ENCODE measurements at places on chromosomes 11 and 22.

DNA sequence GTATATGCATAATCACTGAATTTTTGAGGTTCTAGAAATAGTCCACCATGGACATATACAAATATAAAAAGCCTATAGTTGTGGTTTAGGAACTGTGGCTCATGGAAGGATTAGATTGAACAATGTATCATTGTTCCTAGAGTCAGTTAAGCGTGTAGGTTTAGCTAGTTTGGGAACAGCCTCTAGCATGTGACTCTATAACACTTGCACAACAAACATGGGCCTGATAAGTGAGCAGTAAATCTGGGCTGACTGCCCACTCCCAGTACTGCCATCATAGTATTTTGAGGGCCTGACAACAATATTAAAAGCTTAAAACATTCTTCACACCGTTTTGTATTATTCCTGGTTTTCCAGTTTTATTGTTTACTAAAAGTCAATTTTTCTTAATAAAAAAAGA, 47.0 kb downstream of the YAP1 start:
- peaks cover 10% of the 10 kb centered on the region for H3K27me3 ChIP-seq
- no peak overlapping the region for H3K27ac ChIP-seq
- no peaks in the 10 kb centered on the region for H3K36me3 ChIP-seq
- H3K4me3 ChIP-seq = no peak overlapping the region

GRCh38 chr11:26191193-26191592, 140.7 kb upstream of the ANO3 start:
- no peaks in the 10 kb centered on the region for H3K27me3 ChIP-seq
- no peak for DNase-seq
- no peak overlapping the region for H3K27ac ChIP-seq
- no peaks in the 10 kb centered on the region for H3K4me1 ChIP-seq
- H3K36me3 ChIP-seq = no peaks in the 10 kb centered on the region

- DNase-seq = no peak
- no peak overlapping the region for H3K27ac ChIP-seq
- peaks cover under 1% of the 10 kb centered on the region for H3K27me3 ChIP-seq
- H3K4me3 ChIP-seq = no peak overlapping the region
- no peaks in the 10 kb centered on the region for H3K36me3 ChIP-seq
- peaks cover 10% of the 10 kb centered on the region for H3K4me1 ChIP-seq
Observed at GRCh38 chr11:59545179-59546020, 34.1 kb downstream of the OR4D9 start.

- DNase-seq = no peak
- no peak overlapping the region for H3K4me3 ChIP-seq
- peaks cover 21% of the 10 kb centered on the region for H3K4me1 ChIP-seq
- H3K27me3 ChIP-seq = no peaks in the 10 kb centered on the region
- H3K27ac ChIP-seq = peak overlapping the region; percentile 63
- no peaks in the 10 kb centered on the region for H3K36me3 ChIP-seq
Observed at GRCh38 chr11:2509481-2510001, 64.7 kb downstream of the KCNQ1 start.

- no peak for DNase-seq
- no peaks in the 10 kb centered on the region for H3K27me3 ChIP-seq
- H3K36me3 ChIP-seq = no peaks in the 10 kb centered on the region
- H3K4me1 ChIP-seq = no peaks in the 10 kb centered on the region
- no peak overlapping the region for H3K4me3 ChIP-seq
- no peak overlapping the region for H3K27ac ChIP-seq
Observed at GRCh38 chr11:106608677-106609076, 409.6 kb downstream of the GUCY1A2 start.

DNA sequence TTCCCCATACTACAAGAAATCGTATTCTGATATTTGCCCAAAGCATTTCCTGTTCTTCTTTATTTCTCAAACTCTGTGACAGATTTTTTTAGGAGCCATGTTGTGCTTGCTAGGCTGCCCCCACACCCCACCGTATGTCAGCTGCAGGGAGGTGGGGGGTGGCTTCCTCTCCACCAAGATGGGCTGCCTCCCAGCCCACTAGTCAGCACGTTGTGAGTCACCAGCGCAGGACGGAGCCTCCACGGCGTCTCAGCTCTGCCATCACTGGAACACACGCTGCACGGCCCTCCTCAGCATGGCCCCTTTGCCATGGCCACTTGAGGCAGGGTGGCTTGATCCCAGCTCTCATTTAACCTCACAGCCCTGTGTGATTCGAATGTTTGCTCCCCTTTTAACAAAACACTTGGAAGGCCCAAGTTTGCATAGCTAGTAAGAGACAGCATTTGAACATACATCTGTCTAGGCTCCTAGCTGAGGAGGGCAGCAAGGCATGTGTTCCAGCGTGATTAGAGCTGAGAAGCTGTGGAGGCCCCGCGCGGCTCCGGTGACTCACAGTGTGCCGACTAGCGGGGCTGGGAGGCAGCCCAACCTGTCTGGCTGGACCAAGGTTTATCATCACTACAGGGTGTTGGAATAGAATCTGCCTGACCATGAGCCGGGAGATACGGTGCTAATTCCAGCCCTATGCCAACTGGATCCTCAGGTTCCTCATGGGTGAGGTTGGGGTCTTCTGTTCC, 180.7 kb upstream of the NCAM1 start:
- no peak overlapping the region for H3K4me3 ChIP-seq
- H3K36me3 ChIP-seq = no peaks in the 10 kb centered on the region
- no peaks in the 10 kb centered on the region for H3K4me1 ChIP-seq
- peaks cover 15% of the 10 kb centered on the region for H3K27me3 ChIP-seq
- H3K27ac ChIP-seq = no peak overlapping the region
- DNase-seq = no peak

DNA sequence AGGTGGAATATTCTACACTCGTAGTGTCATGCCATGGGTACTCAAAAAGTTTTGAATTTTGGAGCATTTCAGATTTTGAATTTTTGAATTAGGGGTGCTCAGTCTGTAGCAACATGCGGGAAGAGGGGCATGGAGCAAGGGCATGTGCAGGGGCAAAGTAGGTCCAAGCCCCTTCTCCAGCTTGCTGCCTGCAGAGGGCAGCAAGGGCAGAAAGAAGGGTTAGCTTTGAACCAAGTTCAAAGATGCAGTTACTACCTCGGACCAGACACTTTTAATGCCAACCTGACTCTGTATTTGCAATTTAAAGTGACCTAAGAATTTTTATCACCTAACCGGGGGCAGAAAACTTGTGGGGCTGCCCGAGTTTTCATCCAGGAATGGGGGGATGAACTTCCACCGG, 68.2 kb downstream of the CD82 start:
- H3K4me1 ChIP-seq = peaks cover 5% of the 10 kb centered on the region
- no peak for DNase-seq
- peaks cover 1% of the 10 kb centered on the region for H3K36me3 ChIP-seq
- peaks cover 33% of the 10 kb centered on the region for H3K27me3 ChIP-seq
- H3K27ac ChIP-seq = no peak overlapping the region

DNA sequence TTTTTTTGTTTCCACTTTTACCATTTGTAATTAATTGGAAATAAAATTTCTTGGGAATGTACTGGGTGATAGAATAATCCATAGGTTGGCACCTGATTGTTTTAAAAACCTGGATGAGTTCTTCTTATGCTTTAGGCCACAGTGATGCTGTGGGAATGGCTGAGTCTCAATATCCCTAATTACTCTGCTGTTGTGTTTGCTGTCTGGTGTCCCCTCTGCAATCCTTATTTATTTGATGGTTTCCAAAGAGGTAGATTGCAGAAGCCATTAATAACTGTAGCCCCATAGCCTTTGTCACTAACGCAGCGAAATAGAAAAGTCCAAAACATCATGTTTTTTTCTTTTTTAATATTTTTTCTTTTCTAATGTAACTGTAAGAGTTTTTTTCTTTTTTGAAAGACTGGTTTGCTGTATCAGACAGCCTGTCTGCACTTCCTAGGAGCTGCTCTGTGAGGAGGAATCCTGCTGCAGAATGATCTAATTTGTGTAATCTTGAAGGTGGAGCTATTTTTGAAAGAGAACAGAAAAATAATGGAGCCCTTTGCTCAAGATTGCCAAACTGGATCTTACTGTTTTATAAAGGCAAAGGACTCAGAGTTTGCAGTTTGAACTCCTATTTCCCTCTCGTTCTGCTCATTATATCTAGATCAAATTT, 14.9 kb downstream of the PACS1 start:
- H3K36me3 ChIP-seq = peaks cover 17% of the 10 kb centered on the region
- peak overlapping the region; percentile 77 for H3K4me3 ChIP-seq
- peak overlapping the region; percentile 100 for H3K27ac ChIP-seq
- no peak for DNase-seq
- no peaks in the 10 kb centered on the region for H3K27me3 ChIP-seq

DNA sequence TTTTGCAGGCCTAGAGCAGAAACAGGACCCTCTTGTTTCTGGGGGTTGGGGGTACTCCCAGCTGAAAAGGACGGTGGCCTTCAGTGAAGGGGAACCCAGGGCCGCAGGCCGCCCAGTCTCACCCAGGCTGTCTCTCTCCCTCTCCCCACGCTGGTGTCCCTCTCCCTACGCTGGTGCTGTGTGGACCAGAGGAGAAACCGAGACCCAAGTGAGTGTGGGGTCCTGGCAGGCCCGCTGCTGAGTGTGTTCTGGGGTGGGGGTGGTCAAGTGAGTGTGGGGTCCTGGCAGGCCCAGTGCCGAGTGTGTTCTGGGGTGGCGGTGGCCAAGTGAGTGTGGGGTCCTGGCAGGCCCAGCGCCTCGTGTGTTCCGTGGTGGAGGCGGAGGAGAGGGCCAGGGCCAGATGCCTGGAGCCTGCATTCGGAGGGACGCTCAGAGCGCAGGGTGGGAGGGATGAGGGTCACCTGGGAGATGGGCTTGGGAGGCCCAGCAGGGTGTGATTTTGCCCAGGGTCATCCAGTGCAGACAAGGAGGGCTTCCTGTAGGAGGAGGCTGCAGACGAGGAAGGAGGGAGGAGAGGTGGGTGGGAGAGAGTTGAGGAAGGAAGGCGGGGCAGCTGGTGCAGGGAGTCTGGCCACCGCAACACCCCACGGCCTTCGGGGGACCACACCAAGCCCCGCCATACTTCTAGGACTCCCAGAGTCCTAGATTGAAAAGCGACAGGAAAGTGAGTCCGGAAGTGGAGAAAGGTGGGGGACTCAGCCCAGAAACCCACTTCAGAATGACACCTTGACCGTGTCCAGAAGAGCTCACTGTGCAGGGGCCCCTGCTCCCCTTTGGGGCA, 10.3 kb downstream of the TNNT3 start:
- H3K4me1 ChIP-seq = peaks cover 13% of the 10 kb centered on the region
- H3K4me3 ChIP-seq = peak overlapping the region; percentile 30
- DNase-seq = no peak
- H3K27me3 ChIP-seq = peaks cover 5% of the 10 kb centered on the region
- no peaks in the 10 kb centered on the region for H3K36me3 ChIP-seq

- no peaks in the 10 kb centered on the region for H3K36me3 ChIP-seq
- no peak for DNase-seq
- H3K27me3 ChIP-seq = peaks cover 11% of the 10 kb centered on the region
- H3K4me1 ChIP-seq = no peaks in the 10 kb centered on the region
- no peak overlapping the region for H3K4me3 ChIP-seq
- no peak overlapping the region for H3K27ac ChIP-seq
Observed at GRCh38 chr11:35916270-35916669, 27.6 kb upstream of the LDLRAD3 start.

GRCh38 chr22:44143105-44143474, 37.6 kb upstream of the PARVG start:
- no peak overlapping the region for H3K27ac ChIP-seq
- H3K4me3 ChIP-seq = no peak overlapping the region
- no peaks in the 10 kb centered on the region for H3K4me1 ChIP-seq

DNA sequence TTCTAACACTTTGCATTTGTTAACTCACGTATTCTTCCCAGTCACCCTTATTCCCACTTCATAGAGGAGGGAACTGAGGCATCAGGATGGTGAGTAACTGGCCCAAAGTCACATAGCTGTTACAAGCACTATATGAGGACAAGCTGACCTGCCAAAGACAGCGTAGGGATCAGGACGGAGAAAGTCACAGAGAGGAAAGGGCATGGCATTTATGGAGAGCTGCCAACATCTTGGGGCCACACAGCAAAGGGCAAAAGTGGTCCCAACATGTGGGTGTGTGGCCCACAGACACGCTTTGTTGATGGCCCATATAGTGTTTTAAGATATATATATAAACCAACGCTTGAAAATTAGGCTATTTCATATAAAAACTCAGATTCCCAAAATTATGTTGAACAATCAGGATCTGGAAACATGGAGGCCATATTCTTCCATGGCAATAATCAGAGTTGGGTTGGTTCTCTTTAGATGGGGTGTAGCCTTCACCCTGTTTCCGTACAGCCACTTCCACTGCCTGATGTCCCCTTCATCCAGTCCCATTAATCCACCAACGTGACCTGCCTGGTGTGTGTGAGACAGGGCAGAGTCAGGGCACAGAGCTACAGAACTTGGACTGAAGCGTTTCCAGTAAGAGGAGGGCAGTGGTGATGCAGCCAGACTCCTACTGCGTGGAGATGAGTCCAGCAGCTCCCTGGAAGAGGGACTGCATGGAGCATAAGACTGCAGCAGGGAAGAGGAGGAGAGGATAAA, 39.9 kb upstream of the CD5 start:
- H3K27me3 ChIP-seq = no peaks in the 10 kb centered on the region
- peak overlapping the region; percentile 90 for H3K27ac ChIP-seq
- H3K36me3 ChIP-seq = no peaks in the 10 kb centered on the region
- peaks cover 82% of the 10 kb centered on the region for H3K4me1 ChIP-seq

- DNase-seq = no peak
- no peak overlapping the region for H3K27ac ChIP-seq
- no peaks in the 10 kb centered on the region for H3K27me3 ChIP-seq
- H3K36me3 ChIP-seq = no peaks in the 10 kb centered on the region
Observed at GRCh38 chr11:28337701-28338100, 229.5 kb downstream of the METTL15 start.

GRCh38 chr11:61707574-61707973, 27.4 kb downstream of the DAGLA start:
- H3K27me3 ChIP-seq = no peaks in the 10 kb centered on the region
- H3K4me1 ChIP-seq = peaks cover 9% of the 10 kb centered on the region
- H3K36me3 ChIP-seq = no peaks in the 10 kb centered on the region
- no peak overlapping the region for H3K4me3 ChIP-seq
- H3K27ac ChIP-seq = no peak overlapping the region

DNA sequence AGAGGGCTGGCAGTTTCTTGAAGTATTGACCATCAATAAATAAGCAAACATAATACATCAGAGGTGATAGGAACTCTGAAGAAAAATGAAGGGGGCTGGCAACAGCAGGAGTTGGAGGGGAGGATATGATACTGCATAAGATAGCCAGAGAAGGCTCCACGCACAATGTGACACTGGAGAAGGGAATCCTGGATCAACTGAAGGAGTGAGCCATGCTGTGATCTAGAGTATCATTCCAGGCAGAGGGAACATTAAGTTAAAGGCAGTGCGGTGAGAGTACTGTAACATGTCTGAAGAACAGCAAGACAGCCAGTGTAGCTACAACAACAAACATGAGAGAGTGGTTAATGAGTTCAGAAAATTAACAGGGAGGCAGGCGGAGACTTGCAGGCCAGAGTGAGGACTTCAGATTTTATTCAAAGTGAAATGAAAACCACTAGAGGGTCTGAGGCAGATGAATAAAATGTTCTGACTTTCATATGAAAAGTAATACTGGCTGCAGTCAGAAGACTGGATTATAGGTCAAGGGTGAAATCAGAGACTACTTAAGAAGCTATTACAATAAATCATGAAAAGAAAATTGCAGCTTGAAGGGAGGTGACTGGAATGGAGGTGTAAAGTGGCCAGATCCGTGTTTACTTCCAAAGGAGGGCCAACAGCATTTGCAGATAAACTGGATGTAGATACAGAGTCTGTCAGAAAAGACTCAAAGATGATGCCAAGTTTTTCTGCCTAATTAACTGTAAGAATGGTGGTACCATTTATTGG, 49.4 kb downstream of the RRAS2 start:
- no peaks in the 10 kb centered on the region for H3K36me3 ChIP-seq
- H3K4me3 ChIP-seq = no peak overlapping the region
- peaks cover 27% of the 10 kb centered on the region for H3K4me1 ChIP-seq
- no peak for DNase-seq
- no peak overlapping the region for H3K27ac ChIP-seq
